ENCODE measurements at places on chromosomes 5 and 9.

DNA sequence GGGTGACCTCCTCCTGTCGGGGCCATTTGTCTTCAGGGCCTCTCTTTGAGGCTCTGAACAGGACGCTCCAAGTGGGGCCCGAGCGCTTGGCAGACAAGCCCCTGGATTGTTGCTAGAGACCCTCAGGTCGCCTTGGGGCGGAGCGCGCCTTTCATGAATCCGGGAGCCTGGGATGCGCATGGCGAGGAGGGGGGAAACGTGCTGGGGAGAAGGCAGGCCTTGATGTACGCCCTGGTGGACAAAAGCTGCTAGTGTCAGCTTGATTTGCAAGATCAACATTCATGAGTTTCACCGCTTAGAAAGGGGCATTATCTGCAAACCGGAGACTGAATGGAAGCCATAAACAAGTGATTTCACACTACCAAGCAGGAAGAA is 226.3 kb downstream of the SMARCA2 start:
- DNase-seq, result peak; percentile 92

DNA sequence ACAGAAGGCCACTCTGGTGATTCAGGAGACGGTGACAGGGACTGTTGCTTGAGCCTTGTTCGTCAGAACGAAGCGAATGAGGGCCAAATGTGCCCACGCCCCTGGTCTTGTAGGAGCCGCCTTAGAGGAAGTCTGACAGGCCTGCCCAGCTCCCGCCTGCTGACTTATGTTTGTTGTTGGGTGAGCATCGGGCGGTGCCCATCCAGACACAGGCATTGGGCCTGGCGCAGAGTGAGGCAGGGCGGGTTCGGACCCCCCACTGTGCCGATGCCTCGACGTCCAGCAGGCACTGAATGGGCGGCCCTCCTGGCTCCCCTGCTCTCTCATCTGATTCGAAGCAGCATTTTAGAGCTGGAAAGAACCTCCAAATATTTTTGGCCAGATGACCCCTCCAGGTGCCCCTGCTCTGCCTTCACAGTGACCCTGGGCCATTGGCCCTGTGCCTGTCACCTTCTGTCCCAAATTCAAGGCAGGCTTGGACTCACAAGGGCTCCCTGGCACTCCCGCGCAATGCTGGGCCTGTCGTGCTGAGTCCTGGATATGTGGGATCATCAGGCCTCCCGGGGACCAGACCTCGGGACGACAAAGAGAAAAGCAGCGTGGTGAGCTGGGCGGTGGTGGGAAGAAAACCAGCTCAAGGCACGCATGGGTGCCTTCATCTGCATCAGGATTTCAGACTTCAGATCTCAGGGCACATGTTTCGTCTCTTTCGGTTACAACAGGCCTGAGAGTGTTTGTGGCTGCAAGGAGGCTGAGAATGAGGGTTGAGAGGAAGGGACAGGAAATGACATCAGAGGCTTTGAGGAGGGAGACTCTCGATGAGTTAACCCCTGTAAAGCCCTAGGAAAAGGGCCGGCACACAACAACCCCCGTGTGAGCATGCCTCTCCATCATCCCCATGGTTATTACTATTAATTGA is 37.1 kb upstream of the OLFM1 start:
- peak; percentile 43 for DNase-seq

- peak; percentile 39 for DNase-seq
Observed at GRCh38 chr5:1659100-1659981, 135.6 kb upstream of the LPCAT1 start.

GRCh38 chr5:22249209-22249729 is 603.9 kb downstream of the CDH12 start:
- no peak for DNase-seq

- DNase-seq, result no peak
Observed at GRCh38 chr5:8727396-8727795, 818.5 kb downstream of the SEMA5A start.

GRCh38 chr5:65459995-65460394 is 21.7 kb downstream of the ADAMTS6 start:
- no peak for DNase-seq

GRCh38 chr5:150020249-150020648 is 19.7 kb downstream of the HMGXB3 start:
- DNase-seq, result no peak

DNA sequence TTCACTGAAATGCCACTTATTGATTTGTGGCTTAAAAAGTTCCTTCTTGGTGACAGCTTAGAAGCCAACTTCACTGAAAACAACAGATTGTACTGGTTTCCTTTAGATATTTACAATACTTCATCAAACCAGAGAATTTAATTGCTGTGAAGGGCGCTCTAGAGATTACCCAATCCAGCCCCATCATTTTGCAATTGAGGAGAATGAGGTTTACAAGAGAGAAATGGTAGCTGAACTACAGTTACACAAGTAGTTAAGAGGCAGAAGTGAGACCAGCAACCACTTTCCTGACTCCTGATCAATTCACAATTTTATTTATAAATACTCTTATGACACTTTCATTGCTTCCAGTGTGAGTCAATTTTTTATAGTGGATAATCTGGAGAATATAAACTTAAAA is 103.5 kb upstream of the APC start:
- no peak for DNase-seq
